Mucosa of gallbladder (tissue), 1 donor: ENCODE measurements at places on chromosomes 16 and 17. TPM values are rescaled to one million over a fixed set of nuclear protein-coding genes. Genes with fewer than 3 reads are reported as not detected.

ADAM11 gene
- total RNA-seq, result 2.8 TPM

KRTAP4-1 gene
- total RNA-seq, result not detected

DOC2A gene
- 18.8 TPM for total RNA-seq

IRX6 gene
- 0.17 TPM for total RNA-seq

PNMT gene
- total RNA-seq, result 1.8 TPM

PRSS36 gene
- total RNA-seq, result 5.7 TPM

KRT10 gene
- total RNA-seq, result 30.1 TPM

ZNF23 gene
- 6.3 TPM for total RNA-seq

CLUH gene
- 87.4 TPM for total RNA-seq

SLFN12 gene
- total RNA-seq, result 16.0 TPM

PRKCB gene
- total RNA-seq, result 9.6 TPM

MT3 gene
- 1.4 TPM for total RNA-seq

CMTM1 gene
- 12.1 TPM for total RNA-seq

CD300H gene
- total RNA-seq, result not detected

HS3ST6 gene
- not detected for total RNA-seq

MAP2K6 gene
- total RNA-seq, result 20.1 TPM

MYH11 gene
- total RNA-seq, result 1,761 TPM

CWC25 gene
- 19.3 TPM for total RNA-seq

CTRB1 gene
- total RNA-seq, result 15.0 TPM

KRT28 gene
- total RNA-seq, result not detected

VMO1 gene
- total RNA-seq, result 3.9 TPM
